T follicular helper cell (primary cell): ENCODE measurements at places on chromosomes 5 and 9.

DNA sequence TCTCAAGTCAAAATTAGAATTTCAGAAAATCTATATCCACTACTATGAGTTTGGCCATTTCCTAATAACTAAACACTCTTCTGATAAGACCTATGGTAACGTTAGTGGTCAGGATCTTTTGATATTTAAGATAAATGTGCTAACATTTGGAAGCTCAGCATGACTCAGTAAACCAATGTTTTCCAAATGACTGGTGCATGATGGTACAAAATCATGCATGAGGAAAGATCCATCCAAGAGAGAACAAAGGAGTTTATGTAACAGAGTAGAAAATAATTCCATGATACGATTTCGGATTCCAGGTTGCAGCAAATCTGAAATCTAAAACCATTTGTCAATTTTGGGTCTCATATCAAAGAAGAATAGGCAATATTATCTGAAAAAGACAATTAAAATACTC, 279.2 kb downstream of the NSG2 start:
- DNase-seq = no peak

GRCh38 chr9:137138722-137139467, at the start of gene GRIN1:
Gene GRIN1, plus strand, starts transcription at chr9:137139154. Its CDS starts 333 bp downstream, at chr9:137139487.
- DNase-seq = no peak

DNA sequence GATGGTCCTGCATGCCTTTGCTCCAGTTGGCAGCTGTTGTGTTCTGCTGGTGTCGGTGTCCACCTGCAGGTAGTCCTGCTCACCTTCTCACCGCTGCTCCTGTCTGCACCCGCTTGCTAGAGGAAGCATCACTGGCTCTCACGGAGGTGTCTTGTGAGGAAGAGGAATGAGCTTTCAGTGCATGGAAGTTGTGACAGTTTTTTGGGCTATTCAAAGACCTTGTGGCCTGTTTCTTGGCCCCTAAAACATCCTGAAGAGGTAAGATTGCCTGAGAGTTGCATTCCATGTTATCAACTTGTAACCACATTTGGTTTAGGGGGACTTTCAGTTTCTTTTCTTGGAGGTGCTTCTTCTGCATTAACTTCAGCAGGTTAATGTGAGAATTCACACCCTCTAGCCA, 85.6 kb downstream of the MACROH2A1 start:
- no peak for DNase-seq

GRCh38 chr9:38107811-38108304, 38.8 kb upstream of the SHB start:
- no peak for DNase-seq

DNA sequence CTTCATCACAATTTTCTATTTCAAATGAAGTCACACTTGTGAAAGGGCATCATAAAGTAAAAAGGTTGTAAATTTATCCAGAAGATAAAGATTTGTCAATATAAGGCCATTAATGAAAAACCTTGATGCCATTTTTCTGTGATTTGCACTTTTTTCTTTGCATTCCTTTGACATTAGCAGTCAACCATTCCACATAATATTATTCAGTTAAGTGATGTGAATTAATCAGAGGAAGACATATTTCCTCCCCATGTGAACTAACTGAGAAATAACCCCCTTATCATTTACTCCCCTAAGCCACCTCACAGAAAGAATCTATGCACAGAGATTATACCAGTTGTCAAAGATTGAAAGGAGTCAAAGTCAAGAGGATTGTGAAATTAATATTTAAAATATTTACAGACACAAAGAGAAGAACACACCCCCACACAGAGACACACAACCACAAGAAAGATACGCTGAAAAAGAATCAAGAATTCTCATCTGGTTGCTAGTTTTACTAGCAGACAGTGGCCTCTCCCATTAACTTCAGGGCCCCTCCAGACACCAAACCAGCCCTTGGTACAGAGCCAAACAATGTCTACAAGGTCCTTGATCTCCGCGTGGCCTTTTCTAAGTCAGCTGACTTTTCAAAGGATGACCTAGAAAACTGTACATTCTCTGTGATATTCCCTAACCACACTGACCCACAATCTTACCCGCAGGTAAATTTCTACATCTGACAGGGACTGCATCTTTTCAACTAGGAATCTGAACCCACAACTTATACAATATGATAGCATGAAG, 29.5 kb downstream of the GNAQ start:
- DNase-seq = no peak

DNA sequence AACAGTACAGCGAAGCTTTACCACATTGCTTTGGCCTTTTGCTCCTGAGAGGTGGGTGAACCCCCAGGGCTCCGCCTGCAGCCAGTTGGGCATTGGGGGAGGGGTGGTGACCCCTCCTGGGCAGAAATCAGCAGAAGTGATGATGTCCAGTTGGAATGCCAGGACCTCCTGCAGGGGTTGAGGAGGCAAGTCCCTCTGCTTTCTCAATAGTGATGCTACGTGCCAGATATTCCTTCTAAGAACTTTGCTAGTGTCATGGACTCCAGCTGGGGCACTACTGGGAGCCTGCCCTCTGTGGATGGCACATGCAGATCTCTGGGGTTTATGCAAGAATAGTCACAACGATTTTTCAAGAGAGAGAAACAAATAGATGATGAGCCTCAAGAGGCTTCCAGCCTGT, 95.6 kb downstream of the NDFIP1 start:
- DNase-seq = no peak
